ENCODE measurements at places on chromosomes 12 and 14. TPM values are rescaled to one million over a fixed set of nuclear protein-coding genes. Genes with fewer than 3 reads are reported as not detected.

GRCh38 chr14:72612041-72612440 is 281.9 kb downstream of the DPF3 start:
- DNase-seq: no peak

- no peak for DNase-seq
These were observed 5.4 kb downstream of the SFSWAP start for GRCh38 chr12:131716282-131716681.

DNA sequence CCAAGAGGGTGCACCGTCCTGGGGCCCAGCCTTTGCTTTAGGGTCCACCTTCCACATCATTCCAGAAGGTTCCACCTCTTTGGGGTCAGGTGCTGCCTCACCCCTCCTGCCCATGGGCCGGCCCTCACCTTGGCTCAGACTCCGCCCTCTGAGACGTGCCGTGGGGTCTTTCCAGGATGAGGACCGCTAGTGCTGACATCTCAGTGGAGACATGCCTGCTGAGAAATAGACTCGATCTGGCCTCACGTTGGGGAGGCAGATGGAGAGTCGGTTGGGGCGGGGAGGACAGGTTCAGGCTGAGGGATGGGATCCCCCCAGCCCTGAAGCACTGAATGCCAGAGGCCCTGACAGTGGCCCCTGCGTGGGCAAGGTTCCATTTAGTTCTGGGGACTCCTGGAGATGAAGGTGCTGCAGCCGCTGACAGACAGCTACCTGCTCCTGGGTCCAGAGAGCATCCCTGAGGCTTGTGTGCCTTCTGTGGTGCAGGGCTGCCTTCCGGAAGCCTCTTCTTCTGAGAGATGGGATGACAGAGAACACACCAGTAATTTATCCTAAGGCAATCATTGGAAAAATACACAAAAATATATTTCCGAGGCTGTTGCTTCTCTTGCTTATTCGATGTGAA is 185.3 kb downstream of the KIF26A start:
- no peak for DNase-seq

GRCh38 chr12:25005376-25005775 is 56.5 kb upstream of the BCAT1 start:
- no peak for DNase-seq

DNA sequence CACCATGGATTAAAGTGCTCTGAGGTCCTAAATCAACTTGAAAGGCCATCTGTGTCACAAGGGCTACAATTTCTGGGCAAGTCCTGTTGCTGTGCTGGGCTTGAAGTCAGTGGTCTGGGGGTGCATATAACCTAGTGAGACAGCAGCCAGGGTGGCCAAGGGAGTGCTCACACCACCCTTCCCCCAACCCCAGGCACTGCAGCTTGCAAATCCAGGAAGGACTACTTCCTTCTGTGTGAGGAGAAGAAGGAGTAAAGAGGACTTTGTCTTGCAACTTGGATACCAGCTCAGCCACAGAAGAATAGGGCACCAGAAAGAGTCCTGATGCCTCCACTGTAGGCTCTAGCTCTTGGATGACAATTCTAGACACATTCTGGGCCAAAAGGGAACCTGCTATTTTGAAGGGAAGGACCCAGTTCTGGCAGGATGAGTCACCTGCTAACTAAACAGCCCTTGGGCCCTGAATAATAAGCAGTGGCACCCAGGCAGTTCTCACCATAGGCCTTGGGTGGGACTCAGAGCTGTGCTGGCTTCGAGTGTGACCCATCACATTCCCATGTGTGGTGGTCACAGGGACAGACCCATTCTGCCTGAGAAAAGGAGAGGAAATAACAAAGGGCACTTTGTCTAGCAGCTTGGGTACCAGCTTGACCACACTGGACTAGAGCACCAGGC is 32.6 kb upstream of the DHRS7 start:
- DNase-seq: no peak

DNA sequence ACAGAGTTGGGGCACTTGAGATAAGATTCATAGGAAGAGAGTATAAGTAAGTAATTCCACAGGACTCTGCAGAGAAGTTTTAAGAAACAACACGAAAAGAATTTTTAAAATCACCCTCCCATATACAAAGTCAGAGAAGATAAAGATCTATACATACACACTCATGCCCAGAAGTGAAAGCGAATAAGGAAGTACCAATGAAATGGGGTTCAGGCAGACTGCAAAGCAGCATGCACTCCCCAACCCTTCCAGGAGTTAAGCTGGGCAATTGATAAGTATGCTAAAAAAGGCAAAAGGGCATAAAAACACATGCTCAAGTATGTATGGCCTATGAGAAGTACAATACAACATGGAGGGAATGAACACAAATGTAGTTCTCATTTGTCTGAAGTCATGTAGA is 246.2 kb upstream of the GRIP1 start:
- no peak for DNase-seq

DNA sequence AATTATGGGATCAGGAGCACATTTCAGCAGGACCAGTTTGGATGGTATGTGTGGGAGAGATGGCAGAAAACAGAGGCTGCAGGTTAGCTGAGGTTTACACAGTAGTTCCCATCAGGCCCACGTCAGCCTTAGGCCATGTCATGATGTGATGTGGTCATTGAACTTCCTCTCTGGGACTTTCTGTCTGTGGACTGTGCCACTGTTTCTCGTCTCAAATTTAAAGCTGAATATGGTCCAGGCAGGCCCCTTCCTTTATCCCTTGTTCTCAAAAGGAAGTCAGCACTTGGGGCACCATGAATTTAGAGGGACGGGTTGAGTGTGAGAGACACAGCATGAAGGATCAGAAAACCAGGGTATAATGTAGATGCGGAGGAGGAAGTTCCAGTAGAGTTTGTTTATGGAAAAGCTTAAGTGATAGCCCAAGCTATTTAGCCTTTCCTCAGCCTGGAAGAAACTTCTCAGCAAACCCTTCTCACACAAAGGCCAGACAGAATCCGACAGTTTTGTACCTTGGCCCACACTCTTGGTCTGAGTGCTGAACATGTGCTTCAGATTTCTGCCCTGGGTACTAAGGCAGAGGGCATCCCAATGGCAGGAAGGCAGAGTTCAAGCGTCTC is 3.6 kb upstream of the IGFBP6 start:
- no peak for DNase-seq

- DNase-seq: no peak
These were observed 277.3 kb downstream of the SLC16A7 start for GRCh38 chr12:59873136-59873535.

DNA sequence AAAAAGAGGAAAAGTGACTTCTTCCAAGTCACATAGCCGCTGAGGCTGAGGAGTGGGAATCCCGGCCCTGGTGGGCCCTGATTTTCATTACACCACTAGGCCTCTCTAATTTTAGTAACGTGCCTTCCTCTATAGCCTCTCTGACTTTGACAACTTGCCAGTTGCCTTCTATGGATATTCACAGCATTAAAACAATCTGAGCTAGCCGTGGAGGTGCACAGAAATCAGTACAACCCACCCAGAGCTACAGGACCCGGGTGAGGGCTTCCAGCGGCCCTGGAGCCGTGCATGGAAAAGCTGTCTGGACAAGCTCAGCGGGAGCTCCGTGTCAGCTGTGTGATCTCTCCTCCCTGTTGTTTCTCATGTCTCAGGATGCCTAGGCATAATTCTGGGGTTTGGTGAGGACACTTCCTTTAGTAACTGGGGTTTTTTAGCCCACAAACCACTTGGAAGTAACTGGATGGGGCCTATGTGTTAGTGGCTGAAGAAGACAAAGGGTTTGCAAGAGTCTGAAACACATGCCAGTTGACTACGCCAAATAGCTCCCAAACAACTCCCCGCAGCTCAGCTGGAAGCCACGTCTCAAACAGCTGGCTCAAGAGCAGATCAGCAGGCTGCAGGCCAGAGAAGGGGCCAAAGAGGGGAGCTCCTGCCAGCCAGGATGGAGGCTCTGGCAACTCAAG is 53.0 kb downstream of the SSH1 start:
- peak; percentile 70 for DNase-seq

DNA sequence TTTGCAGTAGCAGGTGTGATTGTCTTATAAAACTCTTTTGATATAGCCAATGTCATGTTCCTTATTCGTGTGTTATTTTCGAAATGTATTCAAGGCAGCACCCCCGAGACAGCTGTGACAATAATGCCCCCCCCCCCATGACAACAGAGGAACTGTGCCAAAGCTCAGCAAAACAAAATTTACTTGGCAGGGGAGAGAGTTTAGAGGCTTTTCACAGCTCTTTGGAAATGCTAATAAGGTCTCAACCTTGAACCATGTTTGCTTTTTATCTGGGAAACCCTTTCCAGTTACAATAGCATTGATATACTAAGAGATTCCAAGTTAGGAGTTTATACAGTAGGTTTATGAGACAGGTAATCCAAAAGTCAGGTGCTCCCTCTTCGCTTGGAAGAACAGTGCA is 56.4 kb upstream of the USP44 start:
- no peak for DNase-seq

The IGF1 gene
- polyA plus RNA-seq: 0.71 TPM

DNA sequence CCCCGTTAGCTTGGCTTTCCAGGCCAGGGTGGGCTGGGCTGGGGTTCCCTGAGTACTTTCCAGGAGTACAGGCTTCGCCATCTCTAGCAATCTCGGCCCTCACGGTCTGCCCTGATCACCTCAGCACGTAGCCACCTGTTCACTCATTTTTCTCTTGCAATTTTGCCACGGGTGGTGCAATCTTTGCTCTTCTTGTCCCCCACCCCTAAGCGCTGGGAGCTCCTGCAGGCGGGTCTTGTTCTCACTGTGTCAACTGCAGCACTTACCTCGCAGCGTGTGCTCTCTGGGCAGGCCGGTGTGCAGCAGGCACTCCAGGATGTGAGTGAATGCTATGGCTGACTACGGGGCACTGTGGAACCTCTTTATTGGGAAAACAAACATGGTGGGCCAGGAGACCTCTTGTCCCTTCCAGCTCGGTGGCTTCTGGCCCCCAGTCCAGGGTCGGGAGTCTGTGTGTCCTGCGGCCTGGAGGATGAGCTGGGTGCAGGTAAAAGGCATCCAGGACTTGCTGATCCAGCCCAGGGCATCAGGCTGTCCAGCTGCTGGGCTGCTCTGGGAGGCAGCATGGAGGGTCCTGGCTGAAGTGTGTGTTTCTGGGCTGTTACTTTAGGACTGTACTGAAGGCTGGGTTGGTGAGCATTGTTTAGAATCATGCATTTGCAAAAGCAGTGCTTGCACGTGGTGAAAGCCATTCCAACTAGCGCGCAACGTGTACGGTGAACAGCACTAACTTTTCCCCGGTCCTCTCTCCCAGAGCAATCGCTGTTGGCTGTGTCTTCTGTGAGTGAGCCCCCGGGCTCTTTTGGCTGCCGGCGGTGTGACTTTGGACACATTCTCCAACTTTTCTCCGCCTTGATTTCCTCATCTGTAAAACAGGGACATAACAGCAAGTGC is 1.5 kb upstream of the ULK1 start:
- no peak for DNase-seq

Measured in kidney (tissue), 22 donors.